Keratinocyte (primary cell): ENCODE measurements at places on chromosomes 12 and 14. TPM values are rescaled to one million over a fixed set of nuclear protein-coding genes. Genes with fewer than 3 reads are reported as not detected.

GRCh38 chr14:26835979-26836570, 238.2 kb upstream of the NOVA1 start:
- no peaks in the 10 kb centered on the region for H3K27me3 ChIP-seq
- no peak for DNase-seq
- H3K27ac ChIP-seq, result no peak overlapping the region
- no peak overlapping the region for H3K4me3 ChIP-seq
- no peaks in the 10 kb centered on the region for H3K36me3 ChIP-seq

GRCh38 chr14:96394047-96394815, 2.3 kb downstream of the AK7 start:
- H3K27ac ChIP-seq, result no peak overlapping the region
- H3K4me3 ChIP-seq, result no peak overlapping the region
- no peaks in the 10 kb centered on the region for H3K36me3 ChIP-seq
- no peaks in the 10 kb centered on the region for H3K27me3 ChIP-seq
- DNase-seq, result no peak

DNA sequence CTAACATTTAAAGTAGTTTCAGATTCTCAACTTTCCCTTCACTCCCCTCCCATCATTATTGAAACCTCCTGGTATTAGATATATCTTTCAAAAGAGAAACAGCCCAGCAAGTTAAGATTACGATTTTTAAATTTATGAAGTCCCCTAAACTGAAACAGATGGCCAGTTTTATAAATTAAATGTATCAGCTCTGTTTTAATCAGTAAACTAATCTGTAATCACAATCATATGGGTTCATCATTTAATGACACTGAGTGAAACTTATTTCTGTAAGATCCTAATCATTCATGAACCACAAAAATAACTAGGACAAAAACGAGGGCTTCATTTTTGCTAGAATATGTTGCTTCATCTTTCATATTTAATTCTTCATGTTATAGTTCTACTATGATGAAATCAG, 137.8 kb downstream of the EPS8 start:
- DNase-seq, result no peak
- H3K4me3 ChIP-seq, result no peak overlapping the region
- no peaks in the 10 kb centered on the region for H3K36me3 ChIP-seq
- no peak overlapping the region for H3K27ac ChIP-seq
- H3K4me1 ChIP-seq, result no peaks in the 10 kb centered on the region

GRCh38 chr14:64217308-64217707, 76.9 kb downstream of the ESR2 start:
- no peak overlapping the region for H3K4me3 ChIP-seq
- H3K27ac ChIP-seq, result no peak overlapping the region
- DNase-seq, result no peak
- H3K27me3 ChIP-seq, result no peaks in the 10 kb centered on the region
- H3K36me3 ChIP-seq, result peaks cover 15% of the 10 kb centered on the region
- H3K4me1 ChIP-seq, result peaks cover 12% of the 10 kb centered on the region

GRCh38 chr12:75613981-75614380, 102.6 kb upstream of the KRR1 start:
- H3K4me3 ChIP-seq, result no peak overlapping the region
- no peaks in the 10 kb centered on the region for H3K36me3 ChIP-seq
- H3K4me1 ChIP-seq, result no peaks in the 10 kb centered on the region
- no peaks in the 10 kb centered on the region for H3K27me3 ChIP-seq

- H3K36me3 ChIP-seq, result no peaks in the 10 kb centered on the region
- H3K27ac ChIP-seq, result peak overlapping the region; percentile 86
- no peak for DNase-seq
- H3K4me3 ChIP-seq, result peak overlapping the region; percentile 71
These were observed 663 bp upstream of the SNAPC1 start for GRCh38 chr14:61761557-61761956.

DNA sequence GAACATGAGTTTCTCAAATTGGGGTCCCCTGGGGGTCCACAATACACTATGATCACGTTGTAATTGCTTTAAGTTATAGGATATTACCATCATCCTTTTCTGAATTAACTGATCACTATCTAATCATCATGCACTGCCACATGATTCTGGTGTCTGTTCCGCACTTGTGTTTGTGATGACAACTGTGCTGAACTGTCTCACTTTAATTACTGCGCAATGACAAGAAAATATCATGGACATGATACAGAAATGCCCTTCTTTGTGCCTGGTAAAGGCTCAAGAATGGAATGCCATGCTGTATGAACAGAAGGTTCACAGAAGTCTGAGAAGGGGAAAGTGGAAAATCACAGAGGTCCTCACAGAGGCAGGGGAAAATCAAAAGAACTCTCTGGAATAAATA, 65.8 kb upstream of the NOS1 start:
- no peaks in the 10 kb centered on the region for H3K27me3 ChIP-seq
- no peaks in the 10 kb centered on the region for H3K36me3 ChIP-seq
- no peak for DNase-seq
- no peaks in the 10 kb centered on the region for H3K4me1 ChIP-seq
- H3K27ac ChIP-seq, result no peak overlapping the region
- no peak overlapping the region for H3K4me3 ChIP-seq

DNA sequence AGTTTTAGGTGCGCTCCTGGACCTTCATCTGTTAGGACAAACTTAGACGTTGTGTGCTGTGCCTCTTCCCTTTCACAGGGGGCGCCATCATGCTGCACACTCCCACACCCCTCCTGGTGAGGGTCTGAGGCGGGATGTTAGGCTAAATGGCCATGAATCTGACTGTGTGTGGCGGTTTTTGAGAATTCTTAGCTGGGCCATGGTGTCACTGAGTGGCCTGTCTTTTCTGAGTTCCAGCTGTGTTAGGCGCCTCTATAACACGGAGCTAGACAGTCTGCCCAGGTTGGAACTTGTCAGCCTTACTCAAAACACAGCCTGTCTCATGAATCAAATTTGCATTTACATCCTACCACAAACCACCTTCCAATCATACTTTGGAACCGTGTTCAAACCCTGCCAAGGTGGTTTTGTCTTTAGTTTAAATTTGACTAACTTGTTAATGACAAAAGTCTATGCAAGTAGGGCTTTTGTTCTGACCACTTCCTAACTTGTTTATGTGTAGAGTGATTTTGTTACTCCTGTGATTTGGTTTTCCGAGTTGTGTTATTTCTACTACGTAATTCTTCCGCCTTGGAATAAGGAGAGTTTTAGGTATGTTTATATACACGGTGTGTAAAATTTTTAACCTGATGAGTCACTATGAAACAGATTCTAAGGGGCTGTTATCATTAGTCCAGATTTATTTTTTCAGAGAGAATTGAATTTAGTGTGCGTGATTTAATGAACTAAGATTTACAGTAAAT, 19.6 kb downstream of the ACVR1B start:
- no peaks in the 10 kb centered on the region for H3K27me3 ChIP-seq
- peaks cover 38% of the 10 kb centered on the region for H3K4me1 ChIP-seq
- DNase-seq, result no peak
- peak overlapping the region; percentile 82 for H3K27ac ChIP-seq
- H3K36me3 ChIP-seq, result peaks cover 8% of the 10 kb centered on the region

Gene CMA1
- not detected in 3 replicates for polyA plus RNA-seq

Gene AQP6
- 0.28 to 0.57 TPM (median 0.45 TPM) in 3 replicates for polyA plus RNA-seq
